Coronary artery (tissue), 2 donors: ENCODE measurements at places on chromosomes 6 and 20.

DNA sequence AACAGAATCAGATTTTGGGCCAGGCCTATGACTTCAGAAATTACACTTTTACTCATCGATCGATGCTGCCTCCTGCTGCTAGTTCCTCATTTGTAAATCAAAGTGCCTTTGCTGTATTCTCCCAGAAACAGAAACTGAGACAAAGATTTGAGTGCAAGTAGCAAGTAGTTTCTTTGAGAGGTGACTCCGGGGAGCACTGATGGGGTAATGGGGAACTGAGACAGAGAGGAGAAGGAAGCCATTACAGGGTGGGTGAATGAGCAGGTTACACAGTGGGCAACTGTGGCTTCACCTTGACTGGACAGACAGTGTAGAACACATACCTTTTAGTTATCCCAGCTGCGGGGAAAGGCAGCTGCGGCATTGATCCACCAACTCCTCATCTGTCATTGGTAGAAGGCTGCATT, 9.7 kb upstream of the CD40 start:
- DNase-seq = no peak

DNA sequence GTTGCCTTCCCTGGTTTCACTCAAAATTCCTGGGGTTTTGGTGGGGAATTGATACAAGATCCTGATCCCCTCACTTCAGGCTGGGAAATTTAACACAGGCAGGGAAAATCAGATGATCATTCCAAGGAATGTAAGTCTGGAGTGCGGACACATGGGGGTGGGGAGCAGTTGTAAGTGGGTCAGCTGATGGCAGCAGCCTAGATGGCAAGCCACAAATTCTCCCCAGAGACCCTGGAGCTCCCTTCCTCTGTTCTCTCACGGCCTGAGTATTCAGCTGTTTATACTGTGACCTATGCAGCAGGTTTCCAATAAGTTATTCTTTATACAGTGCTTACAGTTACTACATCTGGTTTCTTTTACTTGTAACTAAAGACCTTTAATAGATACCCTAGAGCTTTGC, 144.9 kb downstream of the SH3BGRL2 start:
- DNase-seq = no peak

DNA sequence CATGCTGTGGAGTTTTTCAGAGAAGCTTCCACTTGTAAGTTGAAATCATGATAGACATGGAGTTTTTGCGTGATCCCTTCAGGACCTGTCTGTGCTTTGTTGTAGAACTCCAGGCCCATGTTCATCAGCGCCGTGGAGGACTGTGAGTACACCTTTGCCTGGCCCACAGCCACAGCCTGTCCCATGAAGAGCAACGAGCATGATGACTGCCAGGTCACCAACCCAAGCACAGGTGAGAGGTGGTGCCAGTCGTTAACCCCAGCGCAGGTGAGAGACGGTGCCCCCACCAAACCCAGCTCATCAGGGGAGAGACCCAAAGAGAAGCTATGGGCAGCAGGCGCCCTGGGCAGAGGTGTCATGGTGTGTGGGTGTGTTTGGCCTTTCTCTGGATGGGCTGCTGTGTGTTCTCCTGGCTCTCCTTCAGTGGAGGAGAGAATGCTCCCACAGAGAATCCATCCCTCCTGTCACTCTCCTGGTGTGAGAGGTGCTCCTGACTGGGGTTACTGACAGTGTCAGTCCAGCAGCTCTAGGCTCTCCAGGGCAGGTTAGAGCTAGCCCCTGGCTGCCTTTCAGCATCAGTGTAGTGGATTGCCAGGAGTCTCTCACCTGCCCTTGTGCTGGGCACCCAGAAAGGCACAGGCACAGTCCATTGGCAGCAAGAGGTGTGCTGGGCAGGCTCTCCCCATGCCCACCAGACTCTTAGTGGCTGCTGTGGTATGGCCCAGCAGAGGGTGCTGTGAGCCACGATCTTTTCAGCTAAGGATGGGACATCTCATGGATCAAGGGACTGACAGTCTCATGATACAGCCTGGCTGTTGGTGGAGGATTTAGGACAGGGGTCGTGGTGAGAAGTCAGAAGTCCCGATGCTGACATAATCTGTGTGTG, 49.6 kb upstream of the SLC22A1 start:
- DNase-seq = no peak

DNA sequence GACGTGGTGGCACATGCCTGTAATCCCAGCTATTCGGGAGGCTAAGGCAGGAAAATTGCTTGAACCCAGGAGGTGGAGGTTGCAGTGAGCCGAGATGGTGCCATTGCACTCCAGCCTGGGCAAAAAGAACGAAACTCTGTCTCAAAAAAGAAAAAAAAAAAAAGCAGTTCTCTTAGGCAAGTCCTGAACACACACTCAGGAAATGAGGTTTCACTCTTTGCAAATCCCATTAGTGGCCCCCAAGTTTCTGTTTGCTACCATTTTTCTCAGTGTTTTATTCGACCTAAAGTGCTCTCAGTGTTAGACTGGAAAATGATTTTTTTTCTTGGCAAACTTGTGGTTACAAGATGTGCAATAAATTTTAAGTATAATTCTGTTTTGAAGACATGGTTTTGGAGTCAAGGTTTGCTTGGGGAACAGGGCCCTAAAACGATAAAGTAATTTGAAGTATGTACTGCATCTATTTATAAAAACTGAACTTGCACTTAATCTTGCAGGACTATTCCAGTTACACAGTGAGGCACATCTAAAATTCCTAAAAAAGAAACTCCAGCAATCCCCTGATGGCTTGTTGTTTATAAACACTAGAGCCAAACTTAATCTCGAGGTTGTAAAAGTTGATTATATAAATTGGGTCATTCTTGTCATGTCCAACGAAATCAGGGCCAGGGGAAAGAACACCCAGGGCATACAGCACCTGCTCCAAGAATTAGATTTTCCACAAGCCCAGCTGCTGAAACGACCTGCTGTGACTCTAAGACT, 42.6 kb downstream of the MAP1LC3A start:
- no peak for DNase-seq

GRCh38 chr6:161254464-161255253, 19.2 kb downstream of the AGPAT4 start:
- peak; percentile 49 for DNase-seq
